MV-4-11 (cell line): ENCODE measurements at places on chromosomes 2 and 18.
A peak's percentile ranks its signal among the peaks of the same experiment; 100 is the strongest.

DNA sequence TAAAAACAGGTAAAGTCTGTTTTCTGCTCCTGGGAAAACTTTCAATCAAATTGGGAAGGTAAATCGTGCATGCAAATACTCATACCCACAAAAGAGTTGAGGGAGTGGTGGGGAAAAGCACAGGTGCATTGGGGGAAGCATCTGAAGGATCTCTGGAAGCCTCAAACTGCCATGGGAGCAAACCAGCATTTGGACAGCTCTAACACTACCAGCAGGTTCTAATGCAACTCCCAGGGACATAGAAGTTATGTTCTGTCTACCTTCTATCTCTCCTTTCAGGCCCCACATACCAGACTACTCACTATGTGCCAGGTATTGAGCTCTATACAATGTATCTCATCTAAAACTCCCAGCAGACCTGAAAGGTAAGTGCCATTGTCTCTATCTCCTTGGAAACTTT lies 933.7 kb downstream of the NRXN1 start:
- DNase-seq: no peak

GRCh38 chr2:127715778-127716449 lies 14.6 kb downstream of the SFT2D3 start:
- no peak for DNase-seq

DNA sequence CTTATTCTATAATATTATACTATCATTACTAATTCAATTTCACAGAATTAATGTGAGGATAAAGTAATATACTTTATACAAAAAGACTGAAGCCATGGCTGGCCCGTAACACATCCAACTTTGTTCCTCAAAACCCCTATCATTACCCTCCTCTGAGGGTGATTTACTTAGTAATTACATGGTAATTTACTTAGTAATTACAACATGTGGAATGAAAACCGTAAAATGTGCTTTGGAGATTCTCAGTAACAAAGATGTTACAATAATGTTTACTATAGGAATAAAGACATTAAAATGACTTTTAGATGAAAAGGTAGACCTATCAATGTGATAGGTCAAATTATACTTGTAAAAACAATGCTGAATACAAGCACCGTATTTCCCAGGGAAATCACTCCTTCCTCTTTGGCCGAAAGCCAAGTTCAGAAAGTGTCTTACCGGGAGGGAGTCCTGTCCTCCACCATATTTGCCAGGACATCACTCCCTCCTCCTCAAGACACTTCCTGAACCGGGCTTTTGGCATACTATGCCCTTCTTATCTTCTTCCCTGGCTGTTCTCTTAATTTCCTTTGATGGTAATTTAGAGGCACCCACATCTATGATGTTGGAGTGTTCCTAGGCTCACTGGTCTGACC lies 1047.8 kb downstream of the SOCS6 start:
- DNase-seq: no peak

DNA sequence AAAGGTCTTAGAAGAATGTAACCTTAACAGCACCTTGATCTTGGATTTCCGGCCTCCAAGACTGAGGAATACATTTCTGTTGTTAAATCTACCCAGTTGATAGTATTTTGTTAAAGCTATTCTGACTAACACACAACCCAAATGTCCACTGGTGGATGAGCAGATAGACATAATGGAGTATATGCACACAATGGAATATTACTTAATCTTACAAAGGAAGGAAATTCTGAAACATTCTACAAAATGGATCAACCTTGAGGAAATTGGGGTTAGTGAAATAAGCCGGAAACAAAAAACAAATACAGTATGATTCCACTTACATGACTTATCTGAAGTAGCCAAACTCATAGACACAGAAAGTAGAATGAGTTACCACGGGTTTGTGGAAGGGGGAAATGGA lies 168.7 kb downstream of the ZNF804A start:
- DNase-seq: peak; percentile 28

GRCh38 chr2:203347375-203347774 lies 19.2 kb downstream of the ABI2 start:
- DNase-seq: no peak

- DNase-seq: no peak
These were observed 7.5 kb downstream of the PRLH start for GRCh38 chr2:237573721-237574415.

DNA sequence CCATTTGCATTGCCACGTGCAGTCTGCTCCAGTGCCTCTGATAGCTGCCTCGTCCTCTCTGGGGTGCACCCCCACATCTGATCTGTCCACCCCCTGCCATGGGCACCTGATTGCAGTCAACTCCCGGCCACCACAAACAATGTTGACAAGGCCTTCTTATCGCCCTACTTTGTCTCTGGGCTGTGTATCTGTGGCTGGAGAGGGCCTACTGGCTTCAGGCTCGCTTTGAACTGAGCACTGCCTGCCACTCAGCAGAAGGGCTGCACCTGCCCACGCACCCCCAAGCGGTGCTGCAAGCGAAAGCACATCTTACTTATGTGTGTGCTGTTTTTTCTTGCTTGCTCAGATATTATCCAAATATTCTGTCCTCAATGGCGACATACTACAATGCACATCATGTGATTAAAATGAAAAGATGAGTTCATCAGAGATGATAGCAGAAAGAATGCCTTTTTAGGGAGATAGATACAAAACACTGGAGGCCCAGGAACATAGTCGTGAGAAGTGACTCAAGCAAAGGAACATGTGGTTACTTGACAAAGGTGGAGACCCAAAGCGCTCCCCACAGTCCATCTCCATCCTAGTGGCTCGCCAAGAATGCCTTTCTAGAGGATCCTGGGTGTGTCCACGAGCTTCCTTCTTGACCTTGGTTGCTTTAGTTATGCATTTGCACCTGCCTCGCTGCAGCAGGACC lies 28.8 kb downstream of the FBLN7 start:
- DNase-seq: no peak

GRCh38 chr2:143934626-143935481 lies 585.1 kb downstream of the ZEB2 start:
- no peak for DNase-seq

- no peak for DNase-seq
These were observed 53.6 kb upstream of the LAPTM4A start for GRCh38 chr2:20104900-20105545.

DNA sequence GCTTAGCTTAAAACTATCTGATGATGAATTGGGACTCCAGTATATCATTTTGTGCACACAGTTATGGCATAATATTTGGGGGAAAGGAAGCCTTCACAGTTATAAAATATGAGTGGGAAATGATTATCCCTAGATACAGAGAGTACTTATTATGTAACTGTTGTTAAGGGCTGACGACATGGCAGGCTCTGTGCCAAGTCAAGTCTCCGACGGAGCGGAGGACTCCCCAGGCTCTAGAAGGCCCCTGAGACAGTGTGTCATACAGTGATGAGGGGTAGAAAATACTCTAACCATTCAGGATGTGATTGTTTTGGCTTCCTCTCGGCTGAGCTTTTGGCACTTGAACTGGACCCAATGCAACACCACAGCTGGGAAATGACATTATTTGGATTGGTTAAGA lies 211.8 kb downstream of the SLC8A1 start:
- no peak for DNase-seq

GRCh38 chr2:15825276-15825980 lies 114.9 kb upstream of the MYCN start:
- no peak for DNase-seq

DNA sequence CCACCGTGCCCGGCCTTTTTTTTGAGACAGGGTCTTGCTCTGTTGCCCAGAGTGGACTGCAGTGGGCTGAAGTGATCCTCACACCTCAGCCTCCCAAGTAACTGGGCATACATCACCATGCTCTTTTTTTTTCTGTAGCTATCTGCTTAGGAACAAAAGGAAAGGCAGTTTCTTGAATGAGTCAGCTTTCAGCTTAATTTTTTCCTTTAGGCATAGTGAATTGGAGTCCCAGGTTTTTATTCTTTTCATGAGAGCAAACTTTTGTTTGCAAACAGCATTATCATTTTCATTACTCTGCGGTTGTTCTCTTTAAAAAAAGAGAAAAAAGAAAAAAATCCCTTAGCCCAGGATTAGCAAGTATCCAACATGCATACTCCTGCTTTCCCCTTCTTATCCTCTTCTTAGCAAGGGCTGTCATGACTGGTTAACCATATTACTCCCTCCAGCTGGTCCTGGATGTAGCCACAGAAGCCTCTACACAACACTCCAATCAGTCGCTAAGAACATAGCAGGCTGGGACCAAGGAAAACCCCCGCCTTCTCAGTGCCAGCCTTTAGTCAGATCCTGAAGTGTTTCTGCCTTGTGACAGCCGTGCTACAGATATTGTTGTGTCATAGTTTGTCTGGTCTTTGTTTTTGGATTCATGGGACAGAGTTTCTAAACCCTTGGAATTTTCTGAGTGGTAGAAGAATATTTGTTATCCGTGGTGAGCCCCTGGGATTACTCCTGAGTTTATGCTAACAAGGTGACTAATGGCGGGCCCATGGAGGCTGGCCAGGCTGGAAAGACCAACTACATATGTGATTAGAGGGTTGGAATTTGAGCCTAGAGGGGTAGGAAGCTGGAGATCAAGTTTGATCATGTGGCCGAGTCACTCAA lies 23.3 kb upstream of the ST3GAL5 start:
- no peak for DNase-seq

DNA sequence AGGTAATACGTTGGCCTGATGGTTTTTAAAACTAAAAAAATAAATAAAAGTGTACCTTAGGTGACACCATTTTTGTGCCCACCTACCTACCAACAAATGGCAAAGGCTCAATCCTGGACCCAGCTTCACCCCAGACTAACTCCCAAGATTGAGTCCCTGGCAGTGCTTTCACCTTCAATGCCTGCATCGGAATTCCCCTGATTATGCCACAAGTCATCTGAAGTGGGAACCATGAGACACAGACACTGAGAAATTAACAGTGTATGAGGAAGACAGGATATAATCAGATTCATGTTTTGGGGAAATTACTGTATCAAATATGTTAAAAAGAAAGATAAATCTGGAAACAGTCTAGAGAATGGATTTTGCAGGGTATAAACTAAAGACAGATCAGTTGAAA lies 41.6 kb downstream of the ZBTB14 start:
- no peak for DNase-seq

DNA sequence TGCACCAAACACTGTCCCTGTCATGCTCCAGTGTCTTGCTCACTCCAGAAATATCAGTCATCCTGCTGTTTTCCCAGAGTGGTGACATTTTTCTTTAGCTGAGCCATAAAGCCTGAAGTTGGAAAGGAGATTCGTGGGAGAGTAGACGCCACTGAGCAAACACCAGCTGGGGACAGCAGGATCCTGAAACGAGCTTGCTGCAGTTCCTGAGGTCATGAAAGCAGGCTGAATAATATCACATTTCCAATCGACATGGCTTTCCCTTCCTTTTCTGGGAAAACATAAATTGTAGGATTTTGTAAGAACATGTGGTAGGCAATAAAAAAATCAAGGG lies 276.4 kb downstream of the CDCA7 start:
- DNase-seq: no peak

DNA sequence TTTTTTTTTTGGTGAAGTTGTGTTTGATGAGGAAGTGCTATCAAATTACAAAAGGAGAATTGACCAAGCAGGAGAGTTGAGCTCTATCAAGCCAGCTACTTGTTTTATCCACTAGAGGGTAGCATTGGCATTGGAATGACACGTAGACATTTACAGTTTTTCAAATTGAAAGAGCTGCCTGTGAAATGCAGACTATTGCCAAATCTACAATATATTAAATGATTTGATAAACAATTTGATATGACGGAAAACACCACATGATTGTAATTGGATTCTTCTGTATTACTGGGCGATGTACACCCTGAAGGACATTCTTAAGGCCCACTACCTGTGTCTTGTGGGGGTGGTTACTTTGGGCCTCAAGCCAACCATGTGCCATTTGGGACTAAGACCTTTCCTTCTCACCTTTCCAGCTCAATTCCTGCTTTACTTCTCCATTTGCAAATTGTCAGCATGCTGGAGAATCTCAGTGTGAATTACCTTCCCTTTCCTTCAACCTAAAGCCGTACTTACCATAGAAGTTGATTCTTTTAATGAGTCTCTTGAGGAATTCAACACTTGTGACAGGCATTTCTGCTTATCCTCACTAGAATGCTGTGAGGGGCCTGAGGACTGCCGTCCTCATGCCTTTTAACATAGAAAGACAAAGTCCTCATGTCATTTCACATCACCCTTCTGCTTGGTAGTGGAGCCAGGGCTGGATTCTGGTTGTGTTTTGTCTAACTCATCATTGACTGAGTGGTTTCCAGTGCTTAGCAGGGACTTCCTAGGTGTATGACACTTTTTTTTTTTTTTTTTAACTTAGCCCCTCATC lies 134.8 kb upstream of the THUMPD2 start:
- peak; percentile 75 for DNase-seq

DNA sequence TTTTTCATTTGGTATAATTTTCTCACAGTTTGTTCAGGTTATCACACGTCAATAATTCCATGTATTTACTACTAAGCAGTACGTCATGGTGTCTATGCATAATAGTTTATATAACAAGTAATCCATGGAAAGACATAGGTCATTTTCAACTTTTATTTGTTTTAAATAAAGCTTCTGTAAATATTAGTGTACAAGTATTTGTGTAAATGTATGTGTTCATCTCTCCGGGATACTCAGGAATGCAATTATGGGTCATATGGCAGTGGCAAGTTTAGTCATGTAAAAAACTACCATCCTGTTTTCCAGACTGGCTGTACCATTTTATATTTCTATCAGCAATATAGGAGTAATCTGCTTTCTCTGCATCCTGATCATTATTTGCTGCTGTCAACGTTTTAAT lies 231.1 kb upstream of the ZNF804A start:
- no peak for DNase-seq

DNA sequence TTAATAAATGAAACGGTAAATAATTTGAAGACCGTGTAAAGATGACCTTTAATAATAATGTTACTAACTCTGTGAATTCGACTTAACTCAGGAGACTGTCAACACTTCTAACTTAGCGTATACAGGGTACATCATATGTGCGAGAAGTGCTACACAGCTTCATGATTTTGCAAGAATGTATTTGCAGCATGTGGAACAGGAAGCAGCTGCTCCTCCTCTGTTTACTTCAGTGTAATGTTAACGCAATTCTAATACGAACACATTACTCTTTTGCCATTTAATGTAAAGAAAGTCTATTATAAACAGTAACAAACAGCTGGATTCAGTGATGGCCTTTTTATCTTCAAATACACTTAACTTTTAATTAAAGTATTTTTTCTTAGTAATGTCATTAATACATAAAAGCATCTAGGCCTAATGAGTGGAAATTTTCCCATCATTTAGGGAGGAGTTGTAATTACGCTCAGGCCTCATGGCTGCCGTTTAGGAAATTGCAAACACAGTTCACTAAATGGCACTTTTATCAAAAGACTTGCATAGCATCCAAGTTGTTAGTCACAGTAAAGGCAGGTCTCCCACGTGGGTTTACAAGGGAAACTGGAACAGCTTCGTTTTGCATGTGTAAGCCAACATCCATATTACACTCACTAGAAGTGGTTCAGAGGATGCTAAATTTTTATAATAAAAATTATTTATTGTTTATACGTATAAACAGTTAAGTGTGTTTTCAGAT lies 635.7 kb downstream of the FBXO15 start:
- no peak for DNase-seq

- no peak for DNase-seq
These were observed 55.4 kb downstream of the FASTKD2 start for GRCh38 chr2:206820807-206821206.

DNA sequence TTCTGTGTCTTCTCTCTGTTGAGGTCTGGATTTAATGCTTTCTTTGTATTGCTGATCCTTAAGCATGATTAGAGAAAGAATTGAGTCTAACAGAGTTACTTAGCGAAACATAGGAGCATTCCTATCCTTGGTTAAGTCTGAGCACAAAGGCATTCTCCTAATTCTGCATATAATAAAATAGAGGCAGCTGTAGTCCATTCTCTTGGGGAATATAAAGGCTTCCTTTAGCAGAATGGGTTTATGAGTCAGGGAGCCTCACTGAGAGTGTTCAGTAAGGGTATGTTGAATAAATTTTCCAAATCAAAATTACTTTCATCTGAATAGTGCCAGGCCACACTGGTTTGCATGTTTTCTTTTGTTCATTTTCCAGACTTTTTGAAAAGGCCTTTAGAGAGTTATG lies 101.5 kb downstream of the GALNT1 start:
- no peak for DNase-seq
